Mucosa of descending colon (tissue), 3 donors: ENCODE measurements at places on chromosomes 7 and 10.

- DNase-seq: no peak
Observed at GRCh38 chr7:137934941-137935883, 66.7 kb downstream of the CREB3L2 start.

DNA sequence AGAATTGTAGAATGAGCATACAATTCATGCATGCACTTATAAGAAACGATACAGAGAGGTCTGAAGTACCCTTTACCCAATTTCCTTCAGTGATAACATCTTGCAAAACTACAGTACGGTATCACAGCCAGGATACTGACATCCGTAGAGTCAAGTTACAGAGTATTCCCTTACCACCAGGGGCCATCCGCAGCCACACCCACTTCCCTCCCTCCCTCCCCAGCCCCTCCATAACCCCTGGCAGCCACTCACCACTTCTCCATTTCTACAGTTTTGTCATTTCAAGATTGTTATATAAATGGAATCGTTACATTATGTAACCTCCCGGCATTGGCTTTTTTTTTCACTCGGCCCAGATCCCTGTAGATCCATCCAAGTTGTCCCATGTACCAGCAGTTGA lies 113.6 kb upstream of the RET start:
- DNase-seq: no peak

- no peak for DNase-seq
Observed at GRCh38 chr10:46253076-46254006, 33.5 kb upstream of the ANTXRL start.

DNA sequence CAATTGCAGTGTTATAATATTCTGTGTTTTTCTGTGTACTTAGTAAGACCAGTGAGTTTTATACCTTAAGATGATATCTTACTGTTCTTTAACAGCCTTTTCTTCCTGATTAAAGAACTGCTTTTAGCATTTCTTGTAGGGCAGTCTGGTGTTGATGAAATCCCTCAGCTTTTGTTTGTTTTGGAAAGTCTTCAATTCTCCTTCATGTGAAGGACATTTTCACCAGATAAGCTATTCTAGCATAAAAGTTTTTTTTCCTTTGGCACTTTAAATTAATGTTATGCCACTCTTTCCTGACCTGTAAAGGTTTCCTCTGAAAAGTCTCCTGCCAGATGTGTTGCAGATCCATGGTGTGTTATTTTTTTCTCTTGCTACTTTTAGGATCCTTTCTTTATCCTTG lies 1059.8 kb downstream of the LRMDA start:
- no peak for DNase-seq

DNA sequence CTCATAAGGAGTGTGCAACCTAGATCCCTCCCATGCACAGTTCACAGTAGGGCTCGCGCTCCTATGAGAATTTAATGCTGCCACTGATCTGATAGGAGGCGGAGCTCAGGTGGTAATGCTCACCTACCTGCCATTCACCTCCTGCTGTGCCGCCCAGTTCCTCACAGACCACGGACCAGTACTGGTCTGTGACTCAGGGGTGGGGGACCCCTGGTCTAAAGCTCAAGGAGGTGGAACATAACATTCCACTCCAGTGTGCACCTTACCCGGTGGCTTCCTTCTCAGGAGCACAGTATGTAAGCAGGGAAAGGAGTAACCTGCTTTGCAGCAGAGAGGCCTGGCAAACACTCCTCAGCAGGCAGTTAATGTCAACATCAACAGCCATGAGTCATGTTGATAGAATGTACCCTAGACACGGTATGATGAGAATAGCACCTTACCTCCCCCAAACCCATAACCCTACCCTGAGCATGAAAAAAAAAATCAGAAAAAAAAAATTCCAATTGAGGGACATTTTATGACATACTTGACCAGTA lies 273.5 kb downstream of the FGFR2 start:
- DNase-seq: peak; percentile 35

GRCh38 chr7:141263508-141263907 lies 189.6 kb downstream of the TMEM178B start:
- DNase-seq: no peak

- DNase-seq: no peak
Observed at GRCh38 chr10:3186368-3186767, 13.8 kb upstream of the PITRM1 start.

DNA sequence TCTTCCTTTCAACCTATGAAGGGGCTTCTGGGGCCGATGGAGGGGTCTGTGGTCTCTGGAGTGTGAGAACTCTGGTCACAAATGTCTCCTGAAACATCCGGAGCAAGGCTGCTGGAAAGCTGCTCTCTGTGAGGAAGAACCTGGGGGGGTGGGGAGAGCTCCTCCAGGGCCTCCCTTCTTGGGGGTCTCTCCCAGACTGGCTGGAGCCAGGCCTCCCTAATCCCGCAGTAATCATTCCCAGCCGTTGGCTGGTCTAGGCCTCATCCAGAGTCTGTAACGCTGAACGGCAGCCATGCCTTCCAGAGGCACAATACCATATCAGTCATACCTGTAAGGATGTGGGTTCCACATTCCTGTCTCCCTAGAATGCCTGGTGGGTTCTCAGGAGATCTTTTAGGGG lies 4.4 kb upstream of the LZTS2 start:
- DNase-seq: no peak

DNA sequence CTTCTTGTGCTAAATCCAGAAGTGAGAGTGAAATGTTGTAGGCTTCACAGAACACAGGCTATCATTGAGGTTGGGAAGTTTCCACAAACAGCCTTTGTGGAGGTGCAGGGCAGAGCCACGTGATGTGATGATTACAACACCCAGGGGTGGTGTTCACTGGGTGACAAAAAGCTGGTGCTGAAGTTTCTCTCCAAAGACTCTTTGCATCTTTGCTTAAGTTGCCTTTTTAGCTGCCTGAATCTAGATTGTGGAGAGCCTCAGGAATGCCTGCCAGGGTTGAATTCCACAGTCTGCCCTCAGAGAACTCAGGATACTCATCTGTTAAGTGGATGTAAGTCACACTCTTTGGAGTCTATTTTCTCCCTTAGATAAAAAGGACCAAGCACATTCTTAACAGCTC lies 56.3 kb downstream of the PLXNA4 start:
- DNase-seq: no peak

GRCh38 chr7:151428378-151429236 lies 11.3 kb downstream of the CRYGN start:
- no peak for DNase-seq

- peak; percentile 21 for DNase-seq
Observed at GRCh38 chr10:633279-634245, 55.9 kb downstream of the DIP2C start.

GRCh38 chr7:150453181-150453580 lies 2.8 kb downstream of the GIMAP8 start:
- no peak for DNase-seq
